ENCODE measurements at places on chromosomes 3 and 15.

- no peak for DNase-seq
Observed at GRCh38 chr3:152511904-152512303, 243.2 kb downstream of the MBNL1 start.

DNA sequence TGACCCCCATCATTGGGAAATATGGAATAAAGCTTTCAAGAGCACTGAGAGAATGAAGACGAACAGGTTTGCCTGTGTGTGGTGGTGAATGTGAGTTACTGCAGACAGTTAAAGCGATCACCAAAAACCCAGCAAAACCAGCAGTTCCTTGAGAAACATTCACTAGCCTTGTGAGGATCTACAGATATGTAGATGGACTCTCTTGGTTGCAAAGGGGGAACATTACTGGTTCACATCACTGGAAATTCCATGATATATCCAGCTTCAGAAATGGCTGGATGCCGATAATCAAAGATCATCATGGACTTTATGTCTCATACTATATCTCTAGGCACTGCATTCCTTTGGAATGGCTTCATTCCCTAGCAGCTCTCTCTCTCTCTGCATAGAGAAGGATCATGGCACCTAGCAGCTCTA, 10.2 kb upstream of the HERC1 start:
- DNase-seq, result no peak

- DNase-seq, result no peak
Observed at GRCh38 chr3:116440196-116440595, 5.1 kb downstream of the LSAMP start.

- DNase-seq, result no peak
Observed at GRCh38 chr3:122021811-122022401, at the start of gene ILDR1. TSS of gene ILDR1 (minus strand) at chr3:122022247. CDS start at chr3:122022077, 170 bp downstream.

GRCh38 chr3:42556089-42556632, 25.6 kb downstream of the SEC22C start:
- DNase-seq, result no peak

GRCh38 chr3:178370387-178370786, 165.8 kb upstream of the KCNMB2 start:
- DNase-seq, result no peak

DNA sequence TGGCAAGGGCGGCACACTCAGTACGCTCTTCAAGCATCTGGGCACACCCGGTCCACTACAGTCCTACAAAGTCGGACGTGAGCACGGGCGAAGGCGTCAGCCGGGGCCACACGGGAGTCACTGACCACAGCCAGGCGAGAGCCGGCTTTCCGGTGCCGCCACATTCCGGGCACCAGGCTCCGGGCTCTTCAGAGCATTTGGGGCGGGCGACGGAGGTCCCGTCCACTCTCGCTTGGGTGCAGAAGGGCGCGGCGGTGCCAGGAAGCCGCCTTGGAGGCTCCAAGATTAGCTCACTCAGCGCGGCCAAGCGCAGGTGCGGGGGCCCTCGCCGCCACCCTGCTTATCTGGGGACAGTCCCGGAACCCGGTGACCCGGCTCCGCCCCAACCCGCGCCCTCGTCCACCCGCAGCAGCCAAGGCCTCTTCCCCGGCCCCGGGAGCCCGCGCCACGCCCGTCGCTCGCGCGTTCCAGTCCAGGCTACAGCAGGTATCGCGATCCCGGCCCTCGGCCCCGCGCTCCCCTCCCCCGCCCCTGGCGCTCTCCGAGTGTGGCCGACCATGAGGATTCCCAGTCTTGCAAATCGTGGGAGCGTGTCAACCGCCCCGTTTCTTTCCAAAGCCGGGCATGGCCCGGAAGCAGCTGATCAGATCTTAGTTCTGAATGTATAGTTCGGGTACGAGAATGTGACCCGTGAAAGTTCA, at the start of gene ADPRH:
Gene ADPRH (plus strand): TSS at position 127 of the 701 bp plus-strand sequence. CDS start 2,678 bp downstream, outside the sequence.
- no peak for DNase-seq

- DNase-seq, result no peak
Observed at GRCh38 chr3:18044971-18045880, 302.8 kb upstream of the TBC1D5 start.

GRCh38 chr3:153232851-153233271, 70.8 kb downstream of the RAP2B start:
- DNase-seq, result no peak

- no peak for DNase-seq
Observed at GRCh38 chr3:23612296-23612891, 193.4 kb upstream of the UBE2E1 start.

GRCh38 chr3:163812006-163812405, 1266.3 kb downstream of the SI start:
- no peak for DNase-seq

DNA sequence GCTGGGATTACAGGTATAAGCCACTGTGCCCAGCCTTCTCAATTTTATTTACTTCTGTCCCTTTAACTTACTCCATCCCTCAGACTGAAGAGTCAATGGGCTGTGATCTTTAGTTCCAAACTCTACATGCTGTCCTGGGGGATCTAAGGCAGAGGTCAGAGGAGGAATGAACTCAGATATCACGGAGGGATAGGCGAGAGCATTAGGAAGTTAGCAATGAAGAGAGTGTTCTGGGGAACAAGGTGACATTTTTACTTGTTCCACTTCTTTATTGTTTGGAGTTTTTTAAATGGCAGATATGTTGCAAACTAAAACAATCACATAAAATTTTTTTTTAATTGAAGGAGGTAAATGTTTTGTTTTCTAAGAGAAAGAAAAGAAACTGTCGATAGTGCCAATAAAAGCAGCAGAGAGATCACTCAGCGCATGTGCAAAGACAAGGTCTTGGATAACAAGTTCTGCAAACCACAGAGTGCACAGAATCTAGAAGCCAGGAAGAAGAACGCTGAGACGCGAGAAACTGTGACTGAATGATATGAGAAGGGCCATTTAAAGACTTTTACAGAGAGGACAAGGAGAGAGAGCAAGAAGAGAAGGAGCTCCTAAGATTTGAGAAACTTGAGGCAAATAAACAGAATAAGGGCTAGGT, 10.8 kb upstream of the CA12 start:
- no peak for DNase-seq

DNA sequence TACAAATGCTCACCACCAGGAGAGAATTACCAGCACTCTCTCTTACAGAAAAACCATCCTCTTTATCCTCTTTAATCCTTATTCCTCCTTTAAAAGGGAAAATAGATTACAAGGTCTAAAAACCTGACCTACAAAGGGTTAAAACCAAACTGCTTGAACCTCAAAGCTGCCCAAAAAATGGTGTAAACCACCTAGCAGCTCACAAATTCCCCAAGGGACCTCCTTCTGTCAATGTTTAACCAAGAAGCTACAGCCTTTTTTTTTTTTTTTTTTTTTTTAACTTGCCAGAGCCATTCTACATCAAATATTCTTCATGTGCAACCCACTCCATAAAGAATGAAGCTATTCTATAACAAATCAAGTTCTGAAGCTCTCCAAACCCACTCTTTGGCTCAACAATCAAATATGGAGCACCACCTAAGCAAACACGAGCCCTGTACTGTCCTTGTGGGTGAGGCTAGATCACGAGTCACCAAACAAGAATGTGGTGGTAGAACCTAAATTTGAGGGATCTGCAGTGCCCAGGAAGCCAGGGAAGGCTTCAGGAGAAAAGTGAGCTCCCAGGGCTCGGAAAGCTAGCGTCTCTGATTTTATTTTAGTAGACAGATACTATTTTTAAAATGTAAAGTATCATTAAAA, 20.1 kb downstream of the OSBPL10 start:
- no peak for DNase-seq

GRCh38 chr15:96207377-96208006, 123.0 kb upstream of the NR2F2 start:
- DNase-seq, result no peak

DNA sequence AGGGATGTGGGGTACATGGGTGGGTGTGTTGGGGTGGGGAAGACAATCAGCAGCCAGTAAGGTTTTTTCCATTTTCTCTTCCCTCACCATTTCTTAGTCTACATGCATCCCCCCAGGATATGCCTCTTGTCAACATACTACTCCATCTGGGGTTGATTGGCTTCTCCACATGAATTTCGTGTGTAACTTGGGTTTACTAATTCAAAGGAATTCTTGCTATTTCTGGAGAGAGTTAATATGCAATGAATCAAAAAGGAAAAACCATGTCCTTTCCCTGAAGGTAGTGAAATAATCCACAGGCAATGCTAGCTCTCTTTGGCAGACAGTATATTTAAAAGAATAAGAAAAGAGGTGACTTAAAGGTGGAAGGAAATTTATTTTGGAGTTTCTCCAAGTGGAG, 198.4 kb downstream of the EBLN2 start:
- DNase-seq, result no peak

DNA sequence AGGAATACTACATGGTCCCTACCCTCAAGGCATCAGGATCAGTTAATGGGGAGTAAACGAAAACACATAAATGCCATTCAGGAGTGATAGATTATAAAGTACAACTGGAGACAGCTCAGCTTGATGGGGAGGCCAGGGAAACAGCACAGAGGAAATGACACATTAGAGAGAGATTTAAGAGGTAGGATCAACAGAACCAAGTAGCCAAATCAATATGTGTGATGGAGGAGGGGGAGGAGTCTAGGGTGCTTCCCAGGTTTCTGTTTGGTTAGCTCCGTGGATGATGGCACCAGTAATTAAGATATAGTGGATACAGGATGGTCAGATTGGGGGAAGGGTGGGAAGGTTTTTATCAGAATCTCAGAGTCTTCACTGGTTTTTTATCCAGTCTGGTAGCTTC, 229.5 kb upstream of the ROPN1 start:
- DNase-seq, result no peak

DNA sequence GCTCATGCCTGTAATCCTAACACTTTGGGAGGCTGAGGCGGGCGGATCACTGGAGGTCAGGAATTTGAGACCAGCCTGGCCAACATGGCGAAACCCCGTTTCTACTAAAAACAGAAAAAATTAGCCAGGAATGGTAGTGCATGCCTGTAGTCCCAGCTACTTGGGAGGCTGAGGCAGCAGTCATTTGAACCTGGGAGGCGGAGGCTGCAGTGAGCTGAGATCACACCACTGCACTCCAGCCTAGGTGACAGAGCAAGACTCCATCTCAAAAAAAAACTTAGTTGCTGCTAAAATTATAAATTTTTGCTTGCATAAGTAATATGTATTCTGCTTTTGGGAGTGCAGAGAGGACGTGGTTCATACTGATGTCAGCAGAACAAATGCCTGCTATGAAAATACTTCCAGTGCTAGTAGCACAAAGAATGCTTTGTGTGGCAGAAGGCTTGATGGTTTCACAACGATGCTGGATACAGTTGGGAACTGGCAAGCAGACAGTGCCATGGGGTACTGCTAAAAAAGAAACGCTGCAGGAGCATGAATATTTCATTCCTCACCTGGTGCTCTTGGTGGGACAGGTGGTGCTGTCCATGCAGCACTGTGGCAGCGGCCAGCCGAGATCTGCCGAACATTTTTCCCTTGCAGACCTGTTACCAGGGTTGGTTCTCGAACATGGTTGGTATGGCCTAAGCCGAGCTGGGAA, 31.1 kb downstream of the FBXL22 start:
- no peak for DNase-seq

DNA sequence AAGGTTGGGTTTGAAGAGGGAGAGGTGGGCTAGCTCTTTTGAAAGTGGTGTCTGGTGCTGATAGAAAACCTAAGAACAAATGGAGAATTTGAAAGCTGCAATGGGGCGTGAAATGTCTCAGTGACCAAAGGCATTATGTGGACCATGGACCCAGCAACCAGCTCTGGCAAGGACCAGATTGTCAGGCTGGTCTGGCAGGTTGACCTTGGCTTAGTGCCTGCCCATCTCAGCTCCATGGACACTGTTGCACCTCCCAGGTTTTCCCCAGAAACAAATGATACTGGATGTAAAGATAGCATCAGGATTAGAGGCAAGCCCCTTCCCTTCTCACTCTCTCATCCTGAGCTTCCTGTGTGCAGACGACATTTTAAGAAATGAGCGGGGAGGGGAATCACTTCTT, 302.9 kb upstream of the LRRFIP2 start:
- no peak for DNase-seq

DNA sequence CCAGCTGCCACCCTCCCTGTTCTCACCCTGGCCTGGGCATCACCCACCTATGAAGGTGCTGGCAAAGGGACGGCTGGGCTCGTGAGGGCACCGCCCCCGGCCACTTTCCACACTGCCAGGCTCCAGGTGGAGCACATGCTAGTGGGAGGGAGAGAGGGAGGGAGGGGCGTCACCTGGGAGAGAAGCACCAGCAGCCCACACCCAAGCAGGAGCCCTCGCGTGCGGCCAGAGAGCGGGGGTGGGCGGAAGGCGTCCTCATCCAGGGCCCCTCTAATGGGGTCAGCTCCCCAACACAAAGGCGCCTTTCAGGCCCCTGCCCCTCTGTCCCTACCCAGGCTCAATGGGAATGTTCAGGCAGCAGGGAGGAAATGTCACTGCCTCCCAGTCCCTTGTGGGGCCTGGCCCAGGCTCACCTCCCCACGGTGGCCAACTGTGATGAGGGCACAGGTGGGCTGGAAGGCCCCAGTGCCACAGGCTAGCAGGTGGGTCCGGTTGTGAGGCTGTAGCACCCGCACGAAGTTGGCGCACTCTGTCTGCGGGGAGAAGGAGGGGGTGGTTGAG, 3.1 kb downstream of the SEMA3G start:
- DNase-seq, result no peak

DNA sequence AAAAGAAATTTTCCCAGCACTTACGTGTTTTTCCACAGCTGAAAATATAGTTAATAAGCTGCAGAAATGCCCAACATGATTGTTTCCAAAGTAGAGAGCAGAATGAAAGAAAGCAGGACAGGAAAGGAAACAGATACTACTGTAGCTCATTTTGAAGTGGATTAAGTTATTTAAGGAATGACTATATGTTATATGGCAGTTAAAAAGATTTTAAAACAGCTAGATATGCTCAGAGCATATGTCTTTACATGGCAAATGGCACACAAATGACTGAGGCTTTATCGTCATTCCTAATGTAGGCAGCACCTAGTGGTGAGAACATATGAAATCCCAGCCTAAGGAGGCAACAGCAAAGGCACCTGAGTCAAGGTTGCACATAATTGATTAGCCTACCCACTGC, 106.6 kb upstream of the SEMA6D start:
- DNase-seq, result no peak

GRCh38 chr3:146817704-146818103, 212.6 kb upstream of the PLSCR5 start:
- DNase-seq, result no peak

DNA sequence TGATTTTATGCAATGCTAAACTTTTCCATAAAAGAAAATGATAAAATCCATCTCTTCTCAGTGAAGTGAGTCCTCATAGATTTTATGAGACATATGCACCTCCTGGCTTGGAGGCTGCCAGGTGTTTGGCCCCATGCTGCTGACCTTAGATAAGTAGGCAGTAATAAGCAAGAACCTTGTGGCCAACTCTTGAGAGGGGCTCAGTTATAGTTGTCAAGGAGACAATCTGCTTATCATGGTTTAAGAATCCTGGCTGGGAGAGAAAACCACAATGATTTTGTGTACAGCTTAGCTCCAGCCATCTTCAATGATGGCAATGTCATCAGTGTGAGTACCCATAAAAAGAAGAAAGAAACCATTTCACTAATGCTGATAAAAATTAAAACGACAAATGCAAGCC, 252.1 kb downstream of the CPNE4 start:
- no peak for DNase-seq

DNA sequence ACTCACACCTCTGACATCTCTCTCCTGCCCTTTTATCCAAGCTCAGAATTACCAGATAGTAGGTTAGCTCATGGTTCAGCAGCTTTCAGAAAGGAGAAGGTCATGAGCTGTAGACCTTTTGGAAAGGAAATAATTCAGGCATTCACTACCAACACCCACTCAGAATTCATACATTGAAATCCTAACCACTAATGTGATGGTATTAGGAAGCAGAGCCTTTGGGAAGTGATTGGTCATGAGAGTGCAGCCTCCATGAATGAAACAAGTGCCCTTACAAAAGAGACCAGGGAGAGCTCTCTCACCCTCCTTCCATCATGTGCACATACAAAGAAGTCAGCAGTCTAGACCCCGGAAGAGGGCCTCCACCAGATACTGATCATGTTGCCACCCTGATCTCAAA, 315.8 kb upstream of the CCDC54 start:
- no peak for DNase-seq

All from activated CD8-positive, alpha-beta memory T cell treated with anti-CD3 and anti-CD28 coated beads for 4 hours (primary cell).